Stimulated activated naive B cell treated with anti-CD40 and anti-IgM and Interleukin-4, amounts not matched to agents 10 μg/mL and 1 μg/mL and 100 μg/mL, for 72 hours (primary cell): ENCODE measurements at places on chromosomes 6 and 20.

GRCh38 chr6:148723484-148723883 lies 23.3 kb upstream of the UST start:
- DNase-seq, result no peak

GRCh38 chr6:35019831-35020230 lies 121.3 kb downstream of the TCP11 start:
- DNase-seq, result no peak

DNA sequence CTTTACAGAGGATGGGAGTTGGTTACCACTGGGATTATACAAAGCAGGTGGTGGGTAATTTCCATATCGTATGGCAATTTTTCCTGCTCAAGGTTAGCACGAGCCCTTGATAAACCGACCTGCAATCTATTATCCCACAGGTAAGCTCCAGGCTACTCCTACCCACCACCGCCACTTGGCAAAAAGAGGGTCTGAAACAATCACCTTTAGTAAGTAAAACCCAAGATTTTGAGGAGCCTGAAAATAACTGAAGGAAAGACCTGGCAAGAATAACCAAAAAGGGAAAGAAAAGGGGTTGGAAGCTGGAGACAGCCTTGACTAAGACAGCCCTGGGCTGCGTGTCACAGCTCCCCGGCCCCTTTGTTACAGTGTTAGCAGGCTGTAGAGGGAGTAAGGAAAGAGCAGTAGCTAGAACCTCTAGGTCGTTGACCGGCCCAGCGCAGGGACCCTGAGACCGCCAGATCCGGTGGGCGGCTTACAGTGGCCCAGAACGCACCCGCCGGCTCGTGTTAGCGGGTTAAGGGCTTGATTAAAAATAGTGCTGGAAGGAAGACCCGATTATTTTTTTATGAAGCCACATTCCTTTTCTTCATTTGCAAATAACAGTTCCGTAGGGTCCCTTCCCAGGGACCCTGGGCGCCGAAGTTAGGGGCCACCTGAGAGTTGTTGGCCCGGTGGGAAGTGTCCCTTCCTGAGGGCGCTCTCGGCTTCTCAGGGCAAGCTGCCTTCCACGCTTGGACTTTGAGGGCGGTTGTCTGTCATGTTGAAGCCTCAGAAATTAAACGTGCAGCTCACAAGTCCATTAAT lies 30.5 kb downstream of the TFAP2B start:
- no peak for DNase-seq

DNA sequence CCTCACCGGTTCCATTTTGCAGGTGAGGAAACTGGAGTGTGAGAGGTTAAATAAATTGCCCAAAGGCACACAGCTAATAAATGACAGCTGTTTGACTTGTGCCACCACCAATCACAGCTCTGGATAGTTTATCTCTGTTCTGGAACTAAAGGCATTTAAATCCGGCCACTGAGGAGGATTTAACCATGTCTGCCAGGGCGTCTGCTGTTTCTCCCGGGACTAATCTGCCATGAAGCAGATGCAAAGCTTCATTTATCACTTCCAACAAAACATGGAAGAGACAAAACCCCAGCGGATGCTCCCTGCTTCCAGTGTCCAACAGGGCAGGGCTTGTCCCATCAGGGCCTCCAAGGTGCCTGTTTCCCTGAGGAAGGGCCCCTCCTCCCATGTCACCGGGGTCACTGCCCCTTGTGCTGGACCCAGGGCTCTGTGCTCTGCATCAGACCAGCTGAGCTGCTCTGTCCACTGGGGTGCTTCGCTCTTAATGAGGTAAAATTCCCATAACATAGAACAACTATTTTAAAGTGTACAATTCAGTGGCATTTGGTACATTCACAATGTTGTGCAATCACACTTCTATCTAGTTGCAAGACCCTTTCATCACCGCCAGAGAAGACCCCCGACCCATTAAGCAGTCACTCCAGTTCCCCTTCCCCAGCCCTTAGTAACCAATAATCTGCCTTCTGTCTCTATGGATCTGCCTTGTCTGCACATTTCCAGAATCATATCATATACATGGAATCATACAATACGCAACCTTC lies 244.3 kb downstream of the PTPRT start:
- DNase-seq, result no peak

DNA sequence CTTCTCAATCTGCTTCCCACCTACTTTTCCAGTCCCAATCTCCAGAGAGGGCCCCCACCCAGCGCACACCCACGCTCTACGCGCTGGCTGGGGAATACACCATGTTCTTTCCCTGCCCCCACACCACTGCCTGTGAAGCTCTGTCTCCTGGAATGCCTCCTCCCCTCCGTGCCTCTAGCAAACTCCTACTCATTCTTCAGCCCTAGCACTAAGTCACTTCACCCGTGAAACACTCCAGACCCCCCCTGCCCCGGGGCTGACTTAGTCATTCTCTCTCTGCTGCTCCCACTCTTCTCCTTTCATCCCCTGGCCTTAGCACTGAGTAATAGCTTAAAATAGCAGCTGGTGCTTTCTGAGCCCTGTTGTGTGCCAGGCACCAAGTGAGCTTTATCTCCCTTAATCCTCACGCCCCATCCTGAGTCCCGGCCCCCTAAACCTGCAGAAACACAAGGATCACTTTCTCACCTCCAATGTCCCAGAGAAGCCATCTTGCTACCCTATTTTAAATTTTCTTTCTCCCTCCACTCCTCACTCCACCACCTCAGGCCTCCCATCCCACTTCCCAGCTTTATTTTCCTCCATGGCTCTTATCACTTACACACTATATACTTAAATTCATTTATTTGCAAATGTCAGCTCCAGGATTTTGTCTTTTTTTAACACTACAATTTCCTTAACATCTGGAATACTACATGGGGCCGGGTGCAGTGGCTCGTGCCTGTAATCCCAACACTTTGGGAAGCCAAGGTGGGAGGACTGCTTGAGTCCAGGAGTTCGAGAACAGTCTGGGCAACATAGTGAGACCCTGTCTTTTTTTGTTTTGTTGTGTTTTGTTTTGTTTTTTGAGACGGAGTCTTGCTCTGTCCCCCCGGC lies 6.3 kb upstream of the PARD6B start:
- no peak for DNase-seq

- DNase-seq, result no peak
Measured at GRCh38 chr6:82906951-82907350, 158.7 kb downstream of the UBE3D start.

GRCh38 chr6:40950986-40951698 lies 87.9 kb downstream of the UNC5CL start:
- DNase-seq, result no peak

- DNase-seq, result no peak
Measured at GRCh38 chr6:46862381-46862780, 59.4 kb downstream of the ADGRF5 start.

- no peak for DNase-seq
Measured at GRCh38 chr6:72809746-72810379, 188.0 kb downstream of the KCNQ5 start.

- no peak for DNase-seq
Measured at GRCh38 chr6:111091987-111092386, 4.7 kb downstream of the SLC16A10 start.
